ENCODE measurements at places on chromosomes 7 and 10.

- no peak for DNase-seq
Measured at GRCh38 chr7:159049266-159050025, 95.2 kb downstream of the VIPR2 start.

DNA sequence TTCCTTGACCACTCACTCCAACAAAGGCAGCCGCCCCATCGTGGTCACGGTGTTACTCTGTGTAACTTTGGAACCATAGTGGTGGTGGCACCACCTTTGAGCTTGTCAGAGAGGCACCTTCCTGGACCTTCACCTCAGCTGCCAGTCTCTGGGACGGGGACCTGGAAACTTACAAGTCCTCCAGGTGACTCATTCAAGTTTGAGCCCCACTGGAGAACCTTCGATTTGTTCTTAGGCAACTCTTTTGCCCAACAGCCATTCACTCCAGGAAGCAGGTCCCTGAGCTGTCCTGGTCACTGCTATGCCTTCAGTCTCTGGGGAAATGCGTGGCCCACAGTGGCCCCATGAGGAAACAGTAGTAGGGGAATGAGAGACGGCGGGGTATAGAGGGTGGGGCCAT is 17.2 kb downstream of the STX1A start:
- DNase-seq: no peak

DNA sequence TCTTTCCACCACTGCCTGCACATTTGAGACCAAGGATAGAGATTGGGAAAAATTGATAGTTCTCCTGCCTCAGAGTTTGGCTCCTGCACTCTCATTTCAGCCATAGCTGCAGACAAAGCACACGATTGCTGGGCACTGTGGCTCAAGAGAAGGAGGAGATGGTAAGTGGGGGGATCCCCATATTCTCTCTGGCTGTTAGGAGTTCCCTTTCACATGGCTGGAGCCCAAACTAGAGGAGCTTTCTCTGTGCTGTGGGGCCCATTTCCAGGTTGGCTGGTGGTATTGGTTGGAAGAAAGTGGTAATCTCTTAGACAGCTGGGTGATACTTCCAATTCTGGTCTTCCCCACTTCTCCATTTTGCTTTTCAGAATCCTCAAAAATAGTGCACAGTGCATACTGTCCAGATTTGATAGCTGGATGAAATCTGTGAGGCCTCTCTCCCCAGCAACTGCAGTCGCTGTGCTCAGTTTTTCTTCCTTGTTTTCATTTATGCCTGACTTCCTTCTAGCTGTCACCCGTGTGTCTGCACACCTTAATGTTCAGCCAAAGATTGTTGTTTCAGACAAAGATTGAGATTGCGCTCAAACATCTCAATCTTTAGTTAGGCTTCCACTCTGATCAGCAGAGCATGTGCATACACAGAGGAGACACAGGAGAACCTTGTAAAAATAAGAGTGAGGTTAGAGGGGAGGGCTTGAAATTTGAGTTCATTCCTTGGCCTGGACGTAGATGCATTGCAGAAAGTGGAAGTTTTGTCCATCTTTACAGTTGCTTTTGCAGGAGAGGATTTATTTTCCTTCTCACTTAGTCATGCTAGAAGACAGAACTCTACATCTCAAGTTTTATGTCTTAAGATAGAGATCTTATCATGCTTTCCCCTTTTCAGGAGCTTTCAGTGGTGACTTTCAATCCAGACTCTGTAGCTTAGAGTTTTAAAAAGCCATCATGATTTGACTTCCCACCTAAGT is 28.6 kb downstream of the RABGEF1 start:
- no peak for DNase-seq

- DNase-seq: no peak
Measured at GRCh38 chr10:98260350-98260749, 7.6 kb downstream of the LOXL4 start.

- no peak for DNase-seq
Measured at GRCh38 chr10:131694781-131695495, 205.9 kb upstream of the PPP2R2D start.

GRCh38 chr7:41219276-41219675 is 483.6 kb downstream of the INHBA start:
- DNase-seq: no peak

DNA sequence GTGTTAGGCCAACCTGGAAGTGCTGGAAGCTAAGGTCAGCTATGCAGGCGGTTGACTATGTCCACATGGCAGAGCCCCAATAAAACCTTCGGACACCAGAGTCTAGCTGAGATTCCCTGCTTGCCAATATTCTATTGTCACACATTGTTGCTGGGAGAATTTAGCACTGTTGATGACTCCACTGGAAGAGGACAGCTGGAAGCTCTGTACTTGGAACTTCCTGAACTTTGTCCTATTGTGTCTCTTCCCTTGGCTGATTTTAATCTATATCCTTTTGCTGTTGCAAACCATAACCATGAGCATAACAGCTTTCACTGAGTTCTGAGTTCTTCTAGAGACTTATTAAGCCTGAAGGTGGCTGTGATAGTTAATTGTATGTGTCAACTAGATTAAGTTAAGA is 12.0 kb downstream of the XRCC2 start:
- no peak for DNase-seq

Measured in activated naive CD4-positive, alpha-beta T cell treated with Interleukin-2 at 50 U/mL for 16 hours (primary cell).